ENCODE measurements at places on chromosomes 3 and 15.
A peak's percentile ranks its signal among the peaks of the same experiment; 100 is the strongest.

DNA sequence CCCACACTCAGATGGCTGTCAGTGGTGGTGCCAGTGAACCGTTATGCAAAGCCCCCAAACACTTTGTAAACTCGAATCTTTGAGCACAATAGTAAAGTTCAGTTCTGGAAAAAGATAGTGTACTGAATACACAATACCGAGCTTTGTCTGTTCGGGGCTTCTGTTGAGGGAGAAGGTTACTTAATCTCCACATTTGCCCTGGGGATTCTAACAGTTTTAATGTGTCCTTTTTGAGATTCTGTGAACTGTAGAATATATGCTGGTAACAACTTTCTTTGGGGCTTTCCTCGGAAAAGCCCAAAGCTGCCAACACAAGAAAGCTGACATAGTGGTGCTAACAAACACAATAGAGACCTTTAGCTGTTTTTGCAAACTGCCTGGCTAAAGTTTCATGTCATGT, 686.5 kb downstream of the ROBO1 start:
- DNase-seq = no peak

DNA sequence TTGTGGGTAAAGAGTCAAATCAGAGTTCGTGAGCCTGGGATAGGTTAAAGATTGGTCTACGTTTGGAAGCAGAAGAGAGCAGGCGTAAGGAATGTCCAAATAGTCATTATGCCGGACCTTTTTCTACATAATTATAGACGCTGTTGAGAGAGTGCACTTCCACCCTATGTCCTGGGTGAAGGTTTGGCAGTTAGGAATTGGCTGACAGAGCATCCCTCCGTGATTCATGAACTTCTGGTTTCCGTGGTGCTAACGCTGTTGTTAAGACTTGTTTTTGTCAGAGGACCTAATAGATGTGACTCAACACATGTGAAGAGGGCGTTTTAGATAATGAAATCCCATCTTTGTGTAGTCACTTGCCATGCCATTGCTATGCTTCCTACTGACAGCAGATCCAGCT, 1.1 kb downstream of the EAF1 start:
- DNase-seq = peak; percentile 3

DNA sequence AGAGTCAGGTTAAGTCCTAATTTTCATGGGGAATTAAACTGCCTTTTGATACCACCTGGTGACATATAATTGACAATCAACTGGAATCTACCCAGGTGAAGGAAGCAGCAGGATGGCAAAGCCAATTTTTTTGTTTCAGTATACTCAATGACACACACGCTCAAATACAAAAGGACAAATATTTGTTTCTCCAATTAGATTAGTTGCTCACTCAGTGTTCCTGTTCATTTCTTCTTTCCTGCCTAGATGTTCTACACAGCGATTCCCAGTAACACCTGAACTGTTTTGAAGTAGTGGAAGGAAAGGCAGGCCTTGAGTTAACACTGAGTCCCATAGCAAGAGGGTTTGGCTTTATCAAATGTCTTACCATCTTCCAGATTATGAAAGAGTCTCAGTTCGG, 157.5 kb downstream of the PDZRN3 start:
- no peak for DNase-seq

- DNase-seq = no peak
These were observed 83.2 kb downstream of the RAB11A start for GRCh38 chr15:65952391-65953053.

DNA sequence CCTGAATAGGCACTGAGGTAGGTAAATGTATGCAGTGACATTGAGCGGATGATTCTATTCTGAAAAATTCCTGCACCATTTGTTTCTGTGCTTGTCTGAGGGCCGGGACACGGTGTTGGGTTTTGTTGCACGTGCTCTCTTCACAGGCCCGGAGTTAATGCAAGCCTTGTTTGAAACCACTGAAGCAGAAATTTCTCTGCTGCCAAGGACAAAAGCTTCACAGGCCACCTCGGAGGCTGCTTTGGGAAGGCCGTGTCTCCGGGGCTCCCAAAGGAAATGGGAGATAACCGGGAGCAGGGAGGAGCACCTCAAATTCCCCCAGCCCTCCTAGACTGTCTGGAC, 179.4 kb downstream of the OPA1 start:
- DNase-seq = no peak

- no peak for DNase-seq
These were observed 223.5 kb upstream of the RBMS3 start for GRCh38 chr3:29057326-29057725.

DNA sequence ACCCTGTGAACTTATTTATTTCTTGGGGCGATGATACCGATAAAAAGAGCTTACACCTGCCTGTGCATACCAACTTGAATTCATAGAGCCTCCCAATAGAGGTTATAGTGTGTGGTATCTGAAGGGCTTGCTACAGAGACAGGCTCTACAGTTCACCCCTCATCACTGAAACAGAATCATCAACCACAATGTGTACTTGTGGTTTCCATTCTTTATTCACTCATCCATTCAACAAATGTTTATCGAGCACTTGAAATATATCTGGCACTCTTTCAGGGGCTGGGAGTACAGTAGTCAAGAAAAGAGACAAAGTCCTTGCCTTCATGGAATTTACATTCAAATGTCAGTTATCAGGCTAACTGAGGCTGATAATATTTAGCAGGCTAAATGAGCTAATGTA, 134.4 kb upstream of the SKOR1 start:
- DNase-seq = no peak

- DNase-seq = no peak
These were observed 97.3 kb downstream of the CORO2B start for GRCh38 chr15:68676011-68676605.

DNA sequence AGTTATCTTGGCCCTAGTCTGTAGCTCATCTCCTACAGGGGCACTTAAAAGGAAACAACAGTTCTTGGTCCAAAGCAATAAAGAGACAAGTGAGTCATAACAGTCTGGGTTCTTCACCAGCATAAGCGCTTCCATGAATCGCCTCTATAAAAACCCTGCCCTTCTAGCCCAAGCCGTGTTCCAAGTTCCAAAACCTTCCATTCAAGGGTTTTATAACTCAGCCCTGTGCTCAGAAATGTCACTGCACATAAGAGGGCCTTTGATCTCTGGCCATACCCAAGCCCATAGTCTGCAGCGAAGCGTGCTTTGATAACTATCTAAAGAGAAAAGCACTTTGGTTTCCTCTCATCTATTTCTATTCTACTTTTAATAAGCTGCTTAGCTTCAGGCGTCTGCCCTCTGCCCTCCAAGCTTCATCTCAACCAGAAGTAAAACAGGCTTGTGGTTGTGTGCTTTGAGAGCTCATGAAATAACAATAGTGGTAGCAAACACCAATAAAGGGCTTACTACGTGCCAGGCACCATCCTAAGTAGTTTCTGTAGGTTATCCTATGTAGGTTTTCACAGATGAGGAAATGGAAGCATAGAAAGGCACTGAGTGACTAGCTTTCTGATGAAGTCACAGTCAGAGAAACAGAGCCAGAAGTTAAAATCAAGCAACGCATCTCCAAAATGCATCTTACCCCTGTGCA, 64.0 kb upstream of the AKAP13 start:
- DNase-seq = peak; percentile 47

- DNase-seq = no peak
These were observed 703.3 kb upstream of the LMCD1 start for GRCh38 chr3:7798276-7798675.

DNA sequence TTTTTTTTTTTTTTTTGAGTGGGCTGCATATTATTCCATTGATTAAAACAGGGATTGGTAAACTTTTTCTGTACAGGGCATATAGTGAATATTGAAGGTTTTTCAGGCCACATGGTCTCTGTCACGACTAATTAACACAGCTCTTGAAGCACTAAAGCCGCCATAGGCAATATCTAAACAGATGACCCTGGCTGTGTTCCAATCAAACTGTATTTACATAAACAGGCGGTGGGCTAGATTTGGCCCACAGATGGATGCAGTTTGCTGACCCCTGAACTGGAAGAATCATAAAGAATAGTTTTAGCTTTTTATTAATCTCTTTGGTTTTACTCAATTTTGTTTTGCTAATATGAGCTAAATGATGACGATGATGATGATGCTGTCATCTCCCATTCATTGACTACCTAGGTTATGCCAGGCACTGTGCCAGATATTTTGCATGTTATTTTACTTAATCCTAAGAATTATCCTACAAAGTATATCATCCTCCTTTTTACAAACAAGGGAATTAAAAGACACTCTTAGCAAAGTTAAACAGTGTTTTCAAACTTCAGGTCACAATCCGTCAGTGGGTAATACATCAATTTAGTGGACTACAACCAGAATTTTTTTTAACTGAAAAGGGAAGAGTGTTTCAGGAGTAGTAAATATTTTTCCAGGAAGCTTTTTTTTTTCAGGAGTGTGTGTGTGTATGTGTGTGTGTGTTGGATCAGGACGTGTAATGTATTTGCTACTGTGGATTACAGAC, 54.3 kb downstream of the LMCD1 start:
- no peak for DNase-seq

DNA sequence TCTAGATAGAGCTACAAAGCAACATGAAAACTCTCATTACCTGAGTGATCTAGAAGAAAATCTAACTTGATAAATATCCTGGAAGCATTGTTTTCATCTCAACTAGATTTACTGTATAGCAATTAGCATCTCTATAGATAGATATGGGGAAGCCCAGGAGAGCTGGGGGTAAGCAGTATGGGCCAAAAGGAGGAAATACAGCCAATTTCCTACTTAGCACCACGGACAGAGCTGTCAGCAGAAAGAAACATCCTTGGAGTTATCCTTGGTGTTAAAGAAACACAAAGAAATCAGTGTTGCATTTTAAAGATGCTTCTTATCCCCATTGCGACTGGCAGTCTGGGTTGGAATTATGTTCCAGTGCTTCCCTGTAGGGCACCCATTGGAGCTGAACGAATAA, 126.2 kb downstream of the TIGIT start:
- no peak for DNase-seq

DNA sequence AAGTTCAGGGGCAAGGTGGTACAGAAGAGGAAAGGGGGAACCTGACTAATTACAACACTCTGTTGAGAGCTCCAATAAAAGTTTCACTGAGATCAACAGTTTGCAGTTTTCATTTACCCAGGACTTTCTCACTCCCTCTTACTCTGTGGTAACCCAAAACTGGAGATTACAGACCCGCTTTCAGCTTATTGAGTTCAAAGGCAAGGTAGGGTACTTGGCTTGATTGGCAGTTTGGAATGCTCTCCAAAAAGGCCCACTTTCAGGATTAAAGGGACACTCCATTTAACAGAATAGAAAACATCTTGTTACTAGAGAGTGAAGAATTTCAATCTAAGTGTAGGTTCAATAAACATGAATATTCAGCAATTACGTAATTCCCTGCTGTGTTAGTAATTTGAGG, 117.6 kb upstream of the ETV5 start:
- no peak for DNase-seq

GRCh38 chr3:101725194-101725889, 928 bp downstream of the CEP97 start:
- peak; percentile 29 for DNase-seq

GRCh38 chr3:52435246-52436101, 9.4 kb downstream of the SEMA3G start:
- no peak for DNase-seq

GRCh38 chr3:73926360-73927202, 301.8 kb upstream of the PDZRN3 start:
- DNase-seq = no peak

DNA sequence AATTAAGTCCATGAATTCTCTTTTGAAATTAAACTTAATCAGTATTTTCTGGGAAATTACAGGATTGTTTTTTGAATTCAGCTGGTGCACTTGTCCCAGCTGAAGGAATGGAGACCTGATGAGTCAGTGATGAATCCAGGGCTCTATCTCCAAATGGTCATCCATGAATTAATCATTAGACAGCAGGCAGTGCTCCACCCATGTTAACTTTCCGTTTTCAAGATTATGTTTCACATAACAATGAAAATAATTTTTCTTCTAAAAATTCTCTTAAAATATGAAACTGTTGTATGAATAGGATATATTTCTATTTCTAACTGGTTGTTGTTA, 13.9 kb upstream of the PAQR9 start:
- DNase-seq = no peak

- DNase-seq = no peak
These were observed 24.7 kb downstream of the EOGT start for GRCh38 chr3:68988740-68989139.

DNA sequence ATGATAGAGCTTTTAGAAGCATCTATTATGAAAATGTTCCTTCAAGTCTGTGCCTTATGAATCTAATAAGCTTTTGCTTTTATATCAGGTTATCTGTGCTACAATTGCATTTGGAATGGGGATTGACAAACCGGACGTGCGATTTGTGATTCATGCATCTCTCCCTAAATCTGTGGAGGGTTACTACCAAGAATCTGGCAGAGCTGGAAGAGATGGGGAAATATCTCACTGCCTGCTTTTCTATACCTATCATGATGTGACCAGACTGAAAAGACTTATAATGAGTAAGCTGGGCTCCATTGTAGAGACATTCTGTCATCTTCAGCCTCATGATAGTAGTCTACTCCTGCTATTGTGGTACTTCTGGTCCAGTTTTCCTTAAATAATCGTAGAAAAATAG, 73.4 kb downstream of the BLM start:
- no peak for DNase-seq

DNA sequence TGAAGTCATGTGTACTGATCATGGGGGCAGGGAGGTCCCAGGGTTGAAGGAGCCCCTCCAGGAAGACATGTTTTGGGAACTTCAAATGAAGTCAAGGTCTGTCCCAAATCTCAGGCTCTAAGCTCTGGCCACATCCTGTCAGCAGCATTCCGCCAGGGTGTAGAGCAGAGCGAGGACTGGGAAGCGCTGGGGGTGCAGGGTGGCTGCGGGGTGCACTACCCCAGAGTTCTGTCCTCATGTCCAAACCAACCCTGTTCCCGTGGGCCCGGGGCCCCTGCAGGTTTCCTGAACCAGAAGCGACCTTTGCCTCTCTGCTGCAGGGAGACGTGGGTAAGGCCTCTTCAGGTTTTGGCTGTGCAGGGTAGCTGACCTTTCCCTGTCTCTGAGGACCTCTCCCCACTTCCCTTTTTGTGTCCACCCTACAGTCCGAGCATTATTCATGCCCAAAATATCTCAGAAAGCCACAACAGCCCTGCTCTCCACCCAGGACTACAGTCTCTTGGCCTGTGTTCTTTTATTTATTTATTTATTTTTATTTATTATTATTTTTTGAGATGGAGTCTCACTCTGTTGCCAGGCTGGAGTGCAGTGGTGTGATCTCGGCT, 26.6 kb upstream of the FLNB start:
- DNase-seq = no peak

DNA sequence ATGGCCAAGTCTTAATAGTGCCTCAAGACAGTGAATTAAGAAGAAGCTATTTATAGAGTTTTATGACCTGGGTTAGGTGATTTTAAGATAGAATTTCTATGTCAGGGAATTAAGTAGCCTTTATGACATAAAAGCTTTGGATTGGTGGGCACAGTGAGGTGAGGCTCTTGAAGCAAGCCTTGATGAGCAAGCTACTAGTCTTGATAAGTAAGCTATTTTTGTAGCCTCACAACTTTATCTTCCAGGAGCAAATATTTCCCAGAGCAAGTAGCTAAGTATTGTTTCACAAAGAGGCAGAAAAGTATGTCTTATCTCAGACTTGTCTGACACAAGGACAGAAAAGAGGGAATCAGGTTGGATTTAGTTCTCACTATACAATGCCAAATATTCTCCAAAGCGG, 491.7 kb upstream of the RASGRP1 start:
- DNase-seq = no peak
